ENCODE measurements at places on chromosomes 4 and X.

- no peak for DNase-seq
These were observed 121.3 kb downstream of the PPARGC1A start for GRCh38 chr4:23768541-23768940.

GRCh38 chrX:139831675-139832456, 101.0 kb downstream of the ATP11C start:
- peak; percentile 70 for DNase-seq

- DNase-seq: no peak
These were observed 127.5 kb upstream of the ANXA10 start for GRCh38 chr4:167964766-167965373.

GRCh38 chr4:24244663-24245490, 339.5 kb downstream of the DHX15 start:
- peak; percentile 32 for DNase-seq

DNA sequence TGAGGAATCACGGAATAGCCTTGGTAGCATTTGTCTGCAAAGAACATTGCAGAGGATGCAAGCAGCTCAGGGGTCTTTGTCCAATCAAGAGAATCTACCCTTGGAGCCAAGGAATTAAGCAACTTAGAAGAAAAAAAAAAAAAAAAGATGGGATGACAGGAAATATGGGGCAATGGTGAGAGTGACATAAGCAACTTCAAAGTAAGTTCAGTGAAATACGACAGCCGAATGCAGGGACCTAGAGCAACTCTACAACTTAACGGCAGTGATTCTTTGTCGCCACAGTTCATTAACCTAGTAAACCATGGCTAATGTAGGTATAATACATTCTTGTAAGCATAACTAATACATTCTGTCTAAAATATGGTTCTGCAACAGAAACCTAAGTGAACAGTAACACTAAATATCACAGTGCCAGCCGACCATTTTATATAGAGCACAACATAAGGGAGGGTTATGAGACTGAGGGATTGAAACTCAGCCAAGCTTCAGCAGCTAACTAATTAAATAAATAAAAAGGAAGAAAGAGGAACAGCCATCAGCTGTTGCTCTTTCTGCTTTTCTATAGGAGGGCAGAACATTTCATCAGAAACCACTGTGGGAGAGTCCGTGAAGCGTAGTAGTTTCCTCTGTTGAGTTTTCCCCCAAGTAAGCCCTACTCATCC, 74.7 kb downstream of the PPARGC1A start:
- no peak for DNase-seq

DNA sequence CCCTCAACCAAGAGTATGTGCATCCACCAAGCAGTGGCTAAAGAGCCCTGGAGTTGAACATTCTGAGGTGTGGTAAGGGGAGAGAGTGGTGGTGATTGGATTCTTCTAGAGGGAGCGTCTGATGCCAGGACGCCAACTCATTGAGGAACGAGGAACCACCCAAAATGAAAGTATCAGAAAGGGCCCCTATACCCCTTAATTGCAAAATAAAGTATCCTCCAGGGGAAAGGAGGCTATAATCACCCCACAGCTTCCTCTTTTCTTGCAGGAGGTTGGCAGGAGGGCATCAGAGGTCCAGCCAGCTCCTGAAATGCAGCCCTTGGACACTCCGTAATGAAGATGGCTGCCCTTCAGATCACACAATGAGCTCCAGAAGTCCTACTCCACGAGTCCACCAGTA, 5.3 kb upstream of the KIAA1210 start:
- no peak for DNase-seq

DNA sequence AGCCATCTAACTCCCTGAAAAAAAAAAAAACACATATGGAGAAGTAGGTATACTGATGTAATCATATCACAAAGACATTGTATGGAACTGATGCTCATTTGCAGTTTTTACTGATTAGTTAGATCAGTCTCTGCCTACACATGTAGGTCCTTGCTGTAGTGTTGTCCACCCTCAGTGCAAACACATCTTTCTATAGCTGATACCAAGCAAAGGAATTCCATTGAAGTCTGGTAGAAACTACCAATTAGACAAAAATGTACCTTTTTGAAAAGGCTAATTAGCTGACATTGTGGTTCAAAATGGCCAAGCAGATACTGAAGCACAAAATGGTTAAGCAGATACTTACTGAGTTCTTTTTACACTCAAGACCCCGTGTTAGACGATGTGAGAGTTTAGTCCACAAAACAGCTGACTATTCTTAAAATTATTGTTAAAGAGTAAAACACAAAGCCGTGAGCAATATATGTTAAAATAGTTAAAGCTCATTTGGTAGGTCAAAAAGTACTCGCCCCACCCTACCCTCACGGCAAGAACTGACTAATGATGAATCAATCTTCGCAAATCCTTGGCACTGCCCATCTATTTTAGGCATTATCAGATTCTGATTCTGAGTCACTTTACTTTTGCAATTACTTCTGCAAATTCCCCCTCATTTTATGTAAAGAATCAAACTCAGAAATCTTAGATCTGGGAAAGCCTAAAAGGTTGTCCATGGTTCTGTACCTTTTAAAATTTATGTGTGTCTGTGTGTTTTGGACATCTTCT, 40.4 kb downstream of the COL4A6 start:
- DNase-seq: peak; percentile 4

DNA sequence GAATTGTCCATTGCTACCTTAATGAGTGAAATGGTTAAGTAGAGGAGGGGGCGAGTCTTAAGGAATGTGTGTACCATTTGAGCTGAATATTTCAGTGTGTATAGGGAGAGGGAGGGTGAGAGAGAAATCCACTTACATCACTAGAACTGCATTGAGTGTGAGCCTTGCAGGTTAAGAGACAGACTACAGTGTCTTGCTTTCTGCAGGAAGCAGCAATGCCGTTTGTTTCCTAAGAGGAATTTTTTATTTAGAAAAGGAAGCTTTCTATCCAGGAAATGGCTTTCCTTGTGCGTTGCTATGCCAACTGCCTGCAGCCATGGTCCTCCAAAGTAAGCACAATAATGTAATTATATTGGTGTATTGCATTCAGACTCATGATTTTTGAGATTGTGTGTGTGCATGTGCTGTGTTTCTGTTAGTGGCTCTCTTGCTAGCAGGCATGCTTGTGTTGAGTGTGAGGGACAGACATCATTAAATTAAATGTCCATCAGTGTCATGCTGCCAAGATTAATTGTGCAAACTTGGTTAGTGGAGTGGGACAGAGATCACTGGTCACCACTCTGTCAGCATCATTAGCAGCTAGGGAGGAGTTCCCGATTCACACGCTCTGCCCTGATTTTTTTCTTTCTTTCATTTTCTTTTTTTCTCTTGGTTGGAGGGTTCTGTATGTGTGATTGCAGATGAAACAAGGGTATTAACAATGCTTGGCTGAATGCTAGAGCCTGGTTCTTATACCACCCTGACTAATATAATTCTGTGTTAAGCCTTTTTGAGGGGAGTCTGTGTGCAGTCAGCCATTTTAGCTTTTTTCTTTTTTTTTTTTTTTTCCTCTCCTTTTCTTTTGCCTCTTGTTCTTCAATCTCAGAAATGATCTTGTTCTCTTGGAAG, 164.3 kb downstream of the RAPGEF2 start:
- DNase-seq: peak; percentile 48

DNA sequence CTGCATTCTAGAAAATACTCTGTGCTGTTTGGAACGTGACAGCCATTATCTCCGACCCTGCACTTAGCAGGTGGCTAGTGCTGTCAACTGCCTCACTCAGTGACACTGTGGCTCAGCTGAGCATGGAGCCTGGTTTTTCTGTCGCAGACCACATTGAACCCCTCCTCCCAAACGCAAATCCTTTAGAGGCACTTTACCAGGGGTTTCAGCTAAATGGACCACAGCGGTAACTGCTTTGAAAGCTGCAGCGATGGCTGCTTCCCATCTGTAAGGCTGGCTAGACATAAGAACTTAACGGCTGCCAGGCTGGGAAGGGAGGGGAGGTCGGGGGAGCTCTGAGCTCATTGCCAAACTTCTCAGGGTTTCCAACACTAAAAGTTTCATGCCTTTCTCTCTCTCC, 8.1 kb downstream of the SLC34A2 start:
- DNase-seq: no peak

- DNase-seq: peak; percentile 19
These were observed 17.9 kb downstream of the SMIM14 start for GRCh38 chr4:39620551-39621313.

- DNase-seq: peak; percentile 68
These were observed 52.7 kb upstream of the ZCCHC13 start for GRCh38 chrX:74251006-74251930.

GRCh38 chr4:76984788-76985211, 35.2 kb downstream of the SEPTIN11 start:
- peak; percentile 100 for DNase-seq

DNA sequence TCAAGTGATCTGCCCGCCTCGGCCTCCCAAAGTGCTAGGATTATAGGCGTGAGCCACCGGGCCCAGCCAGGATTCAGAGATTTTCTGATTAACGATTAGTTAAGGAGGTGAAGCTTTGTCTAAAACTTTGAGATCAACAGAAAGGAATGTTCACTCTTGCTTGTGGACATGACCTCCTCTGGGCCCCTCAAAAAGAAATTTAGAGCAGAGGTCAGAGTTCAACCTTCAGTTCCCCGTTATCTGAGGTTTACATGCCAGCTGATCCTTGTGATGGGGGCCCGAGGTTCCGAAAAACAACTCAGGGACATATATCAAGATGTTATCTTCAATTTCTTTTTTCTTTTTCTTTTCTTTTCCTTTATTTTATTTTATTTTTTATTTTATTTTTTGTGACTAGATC, 54.6 kb downstream of the DDX3X start:
- no peak for DNase-seq

DNA sequence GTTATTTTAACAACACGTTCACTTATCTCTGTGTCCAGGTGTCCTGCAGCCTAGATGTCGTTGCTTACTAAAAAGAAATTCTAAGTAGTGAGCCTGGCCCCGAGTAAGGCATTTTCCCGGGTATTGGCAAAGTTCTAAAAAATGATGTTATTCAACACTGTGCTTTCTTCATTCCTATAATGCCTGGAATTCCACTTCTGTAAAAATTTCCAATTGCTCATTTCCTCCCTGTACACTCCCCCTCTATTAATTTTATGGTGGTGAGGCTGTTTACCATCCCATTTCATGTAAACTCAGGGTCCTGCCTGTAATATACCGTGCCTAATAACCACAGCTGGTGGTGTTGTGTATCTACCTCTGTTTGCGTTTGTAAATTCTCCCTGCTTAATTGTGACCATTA, 14.2 kb downstream of the BST1 start:
- peak; percentile 59 for DNase-seq

Data from IMR-90 (cell line).